ENCODE measurements at places on chromosomes 5 and 9.

- DNase-seq = no peak
Observed at GRCh38 chr5:74095871-74096270, 469.9 kb downstream of the ARHGEF28 start.

- peak; percentile 41 for DNase-seq
Observed at GRCh38 chr9:109903515-109904138, 123.6 kb downstream of the PALM2AKAP2 start.

DNA sequence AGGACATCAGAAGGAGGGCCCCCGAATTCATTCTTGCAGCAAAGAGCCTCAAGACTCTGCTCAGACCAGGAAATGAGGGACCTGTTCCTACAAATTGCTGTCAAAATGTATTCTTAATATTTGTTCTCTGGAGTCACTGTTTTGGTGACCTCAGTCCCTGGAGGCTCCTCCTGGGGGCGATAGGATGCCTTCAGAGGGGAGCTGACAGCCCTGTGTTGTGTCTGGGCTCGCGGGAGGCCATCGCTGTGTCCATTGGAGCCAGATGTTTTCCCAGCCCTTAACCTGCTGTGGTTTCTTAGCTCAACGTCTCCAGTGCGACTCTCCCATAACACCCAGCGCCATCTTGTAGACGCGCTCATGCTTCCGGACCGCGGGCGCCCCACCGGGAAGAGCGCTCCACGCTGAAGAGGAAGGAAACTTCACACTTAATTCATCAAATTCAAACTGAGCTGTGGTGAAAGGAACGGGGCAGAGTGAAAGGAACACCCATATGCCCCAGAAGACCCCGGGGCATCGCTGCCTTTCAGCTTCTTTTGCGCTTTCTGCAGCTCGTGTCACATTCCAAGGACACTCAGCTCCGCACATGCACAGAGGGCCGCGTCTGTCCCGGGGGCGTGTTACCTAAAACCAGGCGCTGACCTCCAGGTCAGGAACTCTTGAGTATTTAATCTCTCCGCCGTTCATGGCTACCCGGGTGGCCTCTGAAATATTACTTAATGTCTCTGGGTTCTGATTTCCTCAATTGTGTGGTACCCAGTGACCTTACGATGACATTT, 112.3 kb upstream of the GDNF start:
- no peak for DNase-seq

DNA sequence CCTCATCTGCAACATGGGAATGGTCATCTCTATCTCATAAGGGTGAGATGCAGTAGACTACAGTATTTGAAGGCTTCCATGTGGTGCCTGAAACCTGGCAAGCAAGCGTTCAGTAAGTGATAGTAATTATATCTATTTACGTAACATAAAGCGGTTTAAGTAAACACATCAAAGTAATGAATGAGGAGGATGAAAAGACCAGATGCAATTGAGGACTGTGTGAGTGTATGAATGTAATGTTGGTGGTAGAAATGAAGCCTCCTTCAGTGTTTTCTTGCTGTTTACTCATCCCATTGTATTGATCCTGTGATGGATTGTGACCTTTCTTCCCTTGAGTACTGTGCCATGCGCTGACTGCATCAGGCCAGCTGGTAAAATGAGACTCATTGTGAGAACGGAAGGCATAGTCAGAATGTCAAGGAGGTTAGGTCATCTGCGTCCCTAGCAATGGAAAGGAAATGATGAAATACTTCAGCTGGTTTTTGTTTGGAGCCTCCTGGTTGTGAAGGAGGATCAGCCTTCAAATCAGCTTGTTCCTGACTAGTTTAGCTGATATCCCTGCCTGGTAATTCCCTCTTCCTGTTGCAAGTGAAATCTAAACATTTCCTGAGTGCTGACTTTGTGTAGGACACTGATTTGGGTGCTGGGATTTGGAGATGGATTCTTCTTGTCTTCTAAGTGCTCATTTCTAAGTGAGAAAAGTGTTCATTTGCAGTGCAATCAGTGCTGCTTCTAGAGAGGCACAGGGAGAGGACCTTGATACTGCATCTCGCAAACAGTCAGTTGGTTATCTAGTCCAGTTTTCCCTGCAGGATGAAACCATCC, 35.6 kb downstream of the TNFSF8 start:
- DNase-seq = no peak

Measured in activated T-cell treated with anti-CD3 and anti-CD28 coated beads, Interleukin-2, amount 50 U/mL, for 1 hour (primary cell).